ENCODE measurements at places on chromosomes 1 and 21.

- DNase-seq = no peak
Measured at GRCh38 chr1:79588719-79589118, 582.2 kb upstream of the ADGRL4 start.

DNA sequence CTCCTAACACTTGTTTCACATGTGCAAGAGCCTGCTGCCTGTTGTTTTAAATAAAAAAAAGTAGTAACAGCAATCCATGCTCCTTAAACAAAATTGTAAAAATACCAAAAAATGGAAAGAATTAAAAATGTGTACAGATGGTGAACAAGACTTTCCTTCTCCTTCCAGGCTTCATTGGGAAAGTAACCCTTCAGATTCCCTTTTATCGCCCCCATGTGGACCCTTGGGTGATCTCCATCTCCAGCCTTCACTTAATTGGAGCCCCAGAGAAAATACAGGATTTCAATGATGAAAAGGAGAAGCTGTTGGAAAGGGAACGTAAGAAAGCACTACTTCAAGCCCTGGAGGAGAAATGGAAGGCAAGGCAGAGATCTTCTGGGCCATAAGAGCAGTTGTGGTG, 14.2 kb downstream of the VPS13D start:
- DNase-seq = no peak

GRCh38 chr1:145849356-145850160, 4.1 kb downstream of the NUDT17 start:
- no peak for DNase-seq

DNA sequence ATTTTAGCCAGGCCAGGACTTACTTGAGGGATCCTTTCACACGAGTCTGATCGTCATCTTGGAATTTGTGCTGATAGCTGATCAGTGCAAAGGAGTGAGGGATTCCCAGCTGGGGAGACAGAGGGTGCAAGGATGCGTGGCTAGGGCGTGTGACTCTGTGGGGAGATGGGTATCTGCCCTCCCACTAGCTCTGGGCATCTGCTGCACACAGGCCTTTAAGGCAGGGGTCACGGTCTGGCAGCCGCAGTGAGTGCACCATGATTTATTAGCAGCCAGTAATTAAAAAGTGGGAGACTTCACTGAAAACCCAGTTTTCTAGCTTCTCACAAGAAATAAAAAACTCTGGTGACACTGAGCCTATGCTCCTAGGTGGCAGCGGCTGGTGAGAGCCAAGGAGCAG, 20.4 kb downstream of the THAP3 start:
- DNase-seq = no peak

- DNase-seq = no peak
Measured at GRCh38 chr1:245888809-245889208, 618.3 kb downstream of the SMYD3 start.

GRCh38 chr1:114390960-114391359, 120.0 kb downstream of the TRIM33 start:
- no peak for DNase-seq

DNA sequence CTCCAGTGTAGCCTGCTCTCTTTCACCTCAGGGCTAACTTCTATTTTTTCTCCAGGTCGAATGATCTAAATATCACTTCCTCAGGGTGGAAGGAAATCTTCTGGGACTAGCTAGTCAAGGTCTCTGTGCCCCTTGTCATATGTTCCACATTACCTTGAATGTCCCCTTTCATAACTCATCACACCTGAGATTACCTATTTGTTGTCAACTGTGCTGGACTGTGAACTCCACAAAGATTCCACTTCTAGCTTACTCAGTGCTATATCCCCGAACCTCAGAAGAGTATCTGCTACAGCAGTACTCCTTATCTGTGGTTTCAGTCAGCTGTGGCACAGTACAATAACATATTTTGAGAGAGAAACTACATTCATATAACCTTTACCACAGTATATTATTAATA, 14.6 kb upstream of the SYNJ1 start:
- no peak for DNase-seq

DNA sequence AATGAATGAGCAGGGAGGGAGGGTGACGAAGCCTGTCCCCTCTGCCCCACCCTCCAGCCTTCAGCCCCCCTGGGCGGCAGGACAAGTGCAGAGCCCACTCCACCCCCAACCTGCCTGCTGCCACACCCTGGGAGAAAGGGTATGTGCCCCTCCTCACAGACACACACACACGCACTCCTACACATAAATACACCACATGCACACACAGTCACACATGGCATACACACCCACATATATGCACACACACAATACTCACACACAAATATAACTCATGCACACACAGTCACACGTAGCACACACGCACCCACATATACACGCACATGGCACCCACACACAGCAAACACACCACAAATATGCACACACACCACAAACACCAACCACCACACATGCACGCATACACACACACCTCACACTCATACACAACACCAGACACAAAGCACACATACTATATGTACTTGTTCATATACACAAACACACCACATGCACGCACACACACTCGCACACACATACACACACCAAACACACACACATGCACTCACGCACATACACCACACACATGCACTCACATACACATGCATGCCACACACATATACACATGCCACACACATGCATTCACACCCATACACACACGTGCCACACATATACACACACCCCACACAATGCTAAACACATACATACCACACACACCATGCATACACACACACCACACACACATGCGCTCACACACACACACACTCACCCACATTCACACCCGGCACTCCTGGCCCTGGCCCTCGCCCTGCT, 16.4 kb downstream of the ITGB2 start:
- no peak for DNase-seq

GRCh38 chr1:91511386-91511785, 10.7 kb downstream of the CDC7 start:
- DNase-seq = peak; percentile 16

- DNase-seq = no peak
Measured at GRCh38 chr1:102595106-102595505, 513.2 kb downstream of the COL11A1 start.

DNA sequence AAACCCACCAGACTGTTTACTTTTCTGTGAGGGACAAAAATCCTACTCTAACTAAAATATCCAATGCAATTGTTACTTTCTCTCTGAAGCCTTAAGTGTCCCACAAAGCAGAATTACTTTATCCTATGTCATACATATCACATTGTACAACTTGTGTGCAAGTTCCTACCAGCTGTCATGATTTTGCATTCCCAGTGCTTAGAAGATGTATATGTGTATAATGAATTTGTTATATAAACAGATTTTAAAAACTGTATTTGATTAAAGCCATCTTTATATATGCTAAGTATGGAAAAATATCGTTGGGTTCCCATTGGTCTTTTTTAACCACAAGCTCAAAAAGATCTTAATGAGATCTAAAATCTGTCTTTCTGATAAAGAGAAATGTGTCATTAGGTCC, 57.0 kb downstream of the DPH5 start:
- DNase-seq = no peak

DNA sequence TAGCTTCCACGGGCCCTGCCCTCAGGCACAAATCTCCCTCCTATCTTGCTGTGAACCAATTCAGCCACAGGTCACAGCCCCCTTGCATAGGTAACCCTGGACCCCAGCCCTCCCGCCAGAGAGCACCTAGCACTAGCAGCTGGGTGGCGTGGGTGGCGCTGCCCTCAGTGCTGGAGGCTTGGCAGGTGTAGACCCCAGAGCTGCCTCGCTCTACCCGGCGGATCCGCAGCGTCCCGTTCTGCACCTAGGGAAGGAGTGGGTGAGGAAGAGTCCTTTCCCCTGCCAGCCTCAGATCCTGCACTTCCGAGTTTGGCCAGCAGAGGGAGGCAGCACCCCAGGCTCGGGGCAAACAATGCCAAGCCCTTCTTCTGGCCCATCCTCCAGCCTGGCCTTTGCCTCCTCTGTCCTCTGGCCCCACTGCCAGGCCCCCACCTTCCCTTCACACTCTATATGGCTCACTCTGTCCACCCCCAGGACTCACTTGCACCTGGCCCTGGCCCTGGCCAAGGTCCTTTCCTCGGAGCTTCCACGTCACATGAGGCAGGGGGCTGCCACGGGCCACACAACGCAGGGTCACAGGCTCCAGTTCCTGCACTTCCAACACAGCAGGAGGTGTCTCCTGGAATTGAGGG, 9.0 kb downstream of the IGSF9 start:
- DNase-seq = peak; percentile 52

DNA sequence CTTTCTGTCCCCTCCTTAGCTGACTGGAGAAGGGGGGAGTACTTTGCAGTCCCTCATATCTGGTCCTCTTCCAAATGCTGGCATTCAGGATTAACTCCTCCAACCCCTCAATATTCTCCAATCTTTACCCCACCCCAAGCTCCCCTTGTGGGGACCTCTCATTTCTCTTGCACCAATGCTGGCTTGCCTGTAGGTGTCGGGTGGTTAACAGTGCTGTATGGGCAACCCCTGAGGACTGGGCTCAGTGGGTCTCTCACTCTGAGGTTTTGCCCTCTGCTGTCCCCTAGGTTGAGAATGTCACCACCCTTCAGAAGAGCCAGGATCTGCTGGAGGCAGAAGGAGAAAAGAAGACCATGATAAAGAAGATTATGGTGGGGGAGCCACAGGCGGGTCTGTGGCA, 27.0 kb downstream of the MROH7 start:
- no peak for DNase-seq

DNA sequence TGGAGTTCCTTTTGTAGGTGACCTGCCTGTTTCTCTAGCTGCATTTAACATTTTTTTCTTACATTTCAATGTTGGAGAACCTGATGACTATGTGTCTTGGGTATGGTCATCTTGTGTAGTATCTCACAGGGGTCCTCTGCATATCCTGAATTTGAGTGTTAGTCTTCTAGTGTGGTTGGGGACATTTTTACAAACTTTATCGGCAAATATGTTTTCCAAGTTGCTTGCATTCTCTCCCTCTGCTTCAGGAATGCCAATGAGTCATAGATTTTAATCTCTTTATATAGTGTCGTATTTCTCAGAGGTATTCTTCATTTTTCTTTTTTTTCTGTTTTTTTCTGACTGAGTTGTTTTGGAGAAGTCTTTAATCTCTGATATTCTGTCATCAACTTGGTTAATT, 684.0 kb downstream of the NCAM2 start:
- no peak for DNase-seq

DNA sequence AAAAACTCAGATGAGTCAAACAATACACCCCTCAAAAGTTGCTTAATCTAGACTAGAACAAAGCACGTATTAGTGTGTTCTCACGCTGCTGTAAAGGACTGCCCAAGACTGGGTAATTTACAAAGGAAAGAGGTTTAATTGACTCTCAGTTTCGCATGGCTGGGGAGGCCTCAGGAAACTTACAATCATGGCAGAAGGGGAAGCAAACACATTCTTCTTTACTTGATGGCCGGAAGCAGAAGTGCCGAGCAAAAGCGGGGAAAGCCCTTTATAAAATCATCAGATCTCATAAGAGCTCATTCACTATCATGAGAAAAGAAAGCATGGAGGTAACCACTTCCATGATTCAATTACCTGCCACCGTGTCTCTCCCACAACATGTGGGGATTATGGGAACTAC, 10.1 kb downstream of the JAM2 start:
- no peak for DNase-seq

DNA sequence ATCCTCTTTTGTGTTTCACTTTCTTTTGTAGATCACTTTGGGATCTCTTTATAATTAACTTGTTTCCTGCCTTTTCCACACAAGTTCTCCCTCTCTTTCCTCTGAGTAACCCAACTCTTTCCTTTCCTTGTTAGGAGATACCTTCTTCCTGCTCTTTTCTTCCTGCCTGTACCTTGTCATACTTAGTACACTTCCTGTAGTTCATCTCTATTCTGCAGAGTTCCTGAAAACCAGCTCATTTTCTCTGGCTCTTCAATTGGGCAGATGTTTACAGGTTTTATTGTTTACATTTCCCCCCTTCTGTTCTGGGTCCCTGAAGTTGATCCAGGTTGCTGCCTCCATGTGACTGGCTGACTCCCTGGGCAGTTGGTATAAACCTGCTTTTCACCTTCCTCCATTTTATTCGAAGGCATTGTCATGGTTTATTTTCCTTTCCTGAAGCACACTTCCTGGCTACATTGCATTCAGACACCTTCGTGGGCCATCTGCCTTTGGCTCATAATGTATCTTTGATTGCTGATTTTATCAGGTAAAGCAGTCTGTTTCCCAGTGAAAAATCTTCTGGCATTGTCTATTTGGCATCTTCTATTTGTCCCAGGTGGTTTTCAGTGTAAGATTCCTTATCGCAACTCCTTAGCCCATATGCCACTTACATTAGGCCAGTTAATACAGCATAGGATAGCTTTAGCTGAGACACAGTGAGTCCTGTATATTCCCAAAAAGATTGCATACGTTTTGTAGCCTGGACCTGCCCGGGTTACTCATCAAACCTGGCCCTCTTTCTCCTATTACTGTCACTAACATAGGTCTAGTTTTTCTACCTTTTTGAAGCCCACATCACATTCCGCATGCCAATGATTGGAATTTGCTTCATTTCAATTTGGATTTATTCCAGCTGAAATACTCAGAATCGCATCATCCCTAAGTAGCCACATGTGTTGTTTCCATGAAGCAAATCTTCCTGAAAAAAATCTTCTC, 15.4 kb downstream of the CTH start:
- DNase-seq = no peak

DNA sequence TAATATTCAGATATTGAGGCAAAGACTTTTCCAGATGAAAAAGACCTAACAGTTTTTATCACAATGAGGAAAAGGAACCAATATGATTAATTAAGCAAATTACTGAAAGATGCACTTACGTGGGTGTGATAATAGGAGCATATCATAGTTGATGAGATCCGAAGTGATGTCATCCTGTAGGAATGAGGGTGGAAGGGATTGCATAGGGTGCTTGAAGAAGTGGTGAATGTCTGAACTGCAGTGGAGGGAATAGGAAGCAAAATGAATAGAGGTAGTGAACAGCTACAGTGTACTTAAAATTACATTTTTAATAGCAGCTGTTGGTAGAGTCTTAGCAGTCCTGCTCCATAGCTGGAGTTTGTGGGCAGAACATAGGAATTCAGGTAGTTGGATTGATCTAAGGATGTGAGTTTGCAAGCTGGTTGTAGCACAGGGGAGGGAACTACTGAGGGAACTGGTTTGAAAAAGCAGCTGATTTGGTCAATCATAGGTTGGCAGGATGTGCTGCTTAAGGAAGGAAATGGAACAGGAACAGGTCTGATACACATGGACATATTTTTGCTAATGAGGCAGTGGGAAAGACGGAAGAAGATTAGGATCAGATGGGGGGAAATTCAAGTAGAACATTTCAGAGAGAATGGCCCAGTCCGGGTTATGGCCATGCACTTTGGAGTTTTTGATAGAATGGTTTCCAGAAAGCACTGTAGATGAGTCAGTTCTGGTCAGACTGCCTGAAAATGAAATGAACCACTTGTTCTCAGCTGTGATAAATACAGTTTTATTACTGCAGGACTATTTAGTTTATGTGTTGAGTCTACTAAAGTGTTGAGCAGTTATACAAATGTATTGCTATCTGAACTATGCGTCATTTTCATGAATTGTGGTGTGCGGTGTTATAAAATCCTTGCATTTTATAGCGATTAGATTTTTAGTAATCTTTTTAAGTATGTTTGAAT, 155.8 kb downstream of the RYR2 start:
- no peak for DNase-seq

DNA sequence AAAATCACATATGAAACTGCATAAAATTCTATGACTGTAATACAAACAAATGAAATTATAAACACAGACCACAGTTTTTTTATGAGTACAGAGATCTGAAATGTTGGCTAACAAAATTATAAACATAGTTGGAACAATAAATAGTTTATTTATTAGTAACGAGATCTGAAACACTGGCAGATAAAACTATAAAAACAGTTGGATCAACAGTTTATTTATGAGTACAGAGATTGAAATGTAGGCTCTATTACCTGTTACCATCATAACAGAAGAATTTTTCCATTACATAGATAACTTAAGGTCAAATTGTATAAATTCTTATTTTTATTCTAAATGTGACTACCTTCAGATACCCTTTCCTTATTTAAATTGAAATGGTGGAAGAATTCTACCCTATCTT, 14.5 kb downstream of the EYA3 start:
- no peak for DNase-seq
